ENCODE measurements at places on chromosomes 6 and 20.

GRCh38 chr20:53020834-53021233 is 48.7 kb downstream of the TSHZ2 start:
- no peak for DNase-seq

DNA sequence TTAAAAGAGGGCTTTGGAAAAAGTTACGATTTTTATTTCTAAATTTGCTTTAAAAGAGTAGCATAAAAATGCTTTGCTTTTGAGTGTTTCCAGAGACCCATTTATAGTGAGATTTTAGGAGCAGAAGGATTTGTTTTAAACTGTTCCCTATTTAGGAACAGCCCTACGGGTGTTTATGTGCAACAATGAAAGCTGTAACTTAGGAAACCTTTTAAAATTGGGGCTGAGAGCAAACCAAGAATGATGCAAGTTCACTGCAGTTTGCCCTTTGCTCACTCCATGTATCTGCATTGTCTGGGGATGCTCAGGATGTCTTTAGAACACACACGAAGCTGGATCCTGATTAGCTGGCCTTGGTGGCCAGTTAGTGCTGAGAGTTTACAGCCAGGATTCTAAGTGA is 40.9 kb downstream of the GHRH start:
- DNase-seq: no peak

DNA sequence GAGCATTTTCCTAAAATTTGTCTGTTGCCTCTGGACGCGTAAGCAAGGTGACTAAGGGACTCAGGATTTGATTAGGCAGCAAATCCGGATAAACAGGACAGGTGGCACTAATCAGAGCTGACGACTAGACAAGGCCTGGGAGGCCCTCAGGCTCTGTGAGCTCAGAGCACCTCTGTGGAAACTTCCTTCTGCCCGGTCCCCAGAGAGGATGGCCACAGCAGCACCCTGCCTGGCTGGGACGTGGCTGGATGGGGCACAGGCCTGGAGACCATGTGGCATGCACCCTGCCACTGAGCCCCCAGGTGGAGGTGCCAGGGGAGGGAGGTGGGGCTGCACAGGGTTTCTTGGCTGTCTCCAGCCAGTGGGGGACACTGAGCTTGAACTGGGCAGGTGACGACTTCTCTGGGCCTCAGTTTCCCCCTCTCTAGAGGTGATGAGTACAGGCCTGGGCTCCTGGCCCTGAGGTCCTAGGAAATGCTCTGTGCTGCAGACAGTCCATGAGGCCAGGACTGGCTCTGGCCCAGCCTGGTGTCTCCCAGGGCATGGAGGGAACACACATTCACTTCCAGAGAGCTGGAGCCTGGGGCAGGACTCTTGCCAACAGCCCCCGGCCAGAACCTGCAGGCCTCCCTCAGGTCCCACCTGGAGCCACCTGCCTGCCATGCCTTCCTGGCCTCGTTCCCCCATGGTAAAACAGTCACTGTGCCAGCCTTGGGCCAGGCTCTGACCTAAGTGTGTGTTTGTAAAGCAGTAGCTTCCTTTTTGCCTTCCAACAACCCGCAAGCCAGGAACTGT is 39.6 kb upstream of the STX16 start:
- no peak for DNase-seq

- DNase-seq: no peak
Observed at GRCh38 chr20:57693670-57694329, 16.0 kb downstream of the PMEPA1 start.

GRCh38 chr6:162852840-162853577 is 125.2 kb downstream of the PACRG start:
- DNase-seq: no peak

DNA sequence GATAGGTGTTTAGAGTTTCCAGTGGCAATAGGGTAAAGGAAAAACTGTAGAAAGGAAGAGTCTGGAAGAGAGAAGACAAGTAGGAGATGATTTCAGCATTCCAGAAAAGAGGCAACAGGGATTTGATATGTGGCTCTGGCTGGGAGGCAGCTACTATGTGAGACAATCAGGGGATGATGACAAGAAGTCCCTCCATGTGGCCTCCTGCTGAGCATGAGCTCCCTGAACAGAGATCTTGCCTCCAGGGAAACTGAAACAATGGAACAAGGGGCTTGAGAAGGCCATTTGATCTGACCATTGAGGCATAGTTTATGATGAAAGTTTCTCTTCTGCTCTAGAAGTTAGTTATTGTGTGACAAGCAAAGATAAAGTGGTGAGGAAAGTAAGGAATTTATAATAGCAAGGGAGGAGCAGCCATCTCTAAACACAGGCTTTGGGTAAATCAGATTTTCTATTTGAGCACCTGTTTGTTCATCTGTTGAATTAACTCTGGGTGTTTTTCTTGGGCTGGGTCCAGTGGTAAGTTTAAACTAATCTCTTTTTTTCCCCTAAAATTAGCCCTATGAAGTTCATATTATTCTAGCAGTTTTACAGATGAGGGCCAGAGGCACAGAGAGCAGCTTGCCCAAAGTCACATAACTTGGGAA is 3.0 kb upstream of the GPX5 start:
- DNase-seq: no peak

- no peak for DNase-seq
Observed at GRCh38 chr6:45021676-45022075, 306.5 kb upstream of the RUNX2 start.

GRCh38 chr6:2433711-2434110 is 188.3 kb upstream of the GMDS start:
- no peak for DNase-seq

- DNase-seq: no peak
Observed at GRCh38 chr6:144093658-144094057, 1.7 kb downstream of the SF3B5 start.

- DNase-seq: no peak
Observed at GRCh38 chr6:155274533-155274932, 10.7 kb downstream of the CLDN20 start.

GRCh38 chr20:17938871-17939619 is 29.5 kb downstream of the SNX5 start:
- no peak for DNase-seq

DNA sequence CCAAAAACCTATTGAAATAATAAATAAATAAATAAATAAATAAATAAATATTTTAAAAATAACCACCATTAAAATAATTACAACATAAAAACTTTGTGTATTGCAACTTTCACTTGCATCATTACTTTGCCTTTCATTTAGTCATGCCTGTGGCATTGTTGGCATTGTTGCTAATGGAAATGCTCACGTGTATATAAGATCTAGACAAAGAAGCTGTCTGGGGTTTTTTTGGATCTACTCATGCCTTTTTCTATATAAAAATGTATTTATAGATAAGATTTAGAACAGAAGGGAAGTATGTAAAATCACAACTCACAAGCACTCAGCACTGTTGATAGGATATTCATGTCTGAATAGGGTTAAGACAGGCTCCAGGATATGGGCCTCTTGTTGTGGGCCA is 27.9 kb downstream of the GFRA4 start:
- no peak for DNase-seq

DNA sequence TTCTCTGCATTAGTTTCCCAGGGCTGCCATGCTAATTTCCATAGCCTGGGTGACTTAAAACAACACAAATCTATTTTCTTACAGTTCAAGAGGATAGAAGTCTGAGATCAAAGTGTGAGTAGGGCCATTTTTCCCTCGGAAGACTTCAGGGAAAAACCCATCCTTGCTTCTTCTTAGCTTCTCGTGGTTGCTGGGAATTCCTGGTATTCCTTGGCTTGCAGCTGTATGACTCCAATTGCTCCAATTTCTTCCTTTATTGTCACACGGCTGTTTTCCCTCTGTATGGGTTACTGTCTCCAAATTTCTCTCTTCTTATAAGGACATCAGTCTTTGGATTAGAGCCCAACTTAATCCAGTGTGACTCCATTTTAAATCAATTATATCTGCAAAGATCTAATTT is 128.4 kb upstream of the JAG1 start:
- peak; percentile 5 for DNase-seq

GRCh38 chr20:23205211-23205610 is 119.1 kb upstream of the CD93 start:
- no peak for DNase-seq

DNA sequence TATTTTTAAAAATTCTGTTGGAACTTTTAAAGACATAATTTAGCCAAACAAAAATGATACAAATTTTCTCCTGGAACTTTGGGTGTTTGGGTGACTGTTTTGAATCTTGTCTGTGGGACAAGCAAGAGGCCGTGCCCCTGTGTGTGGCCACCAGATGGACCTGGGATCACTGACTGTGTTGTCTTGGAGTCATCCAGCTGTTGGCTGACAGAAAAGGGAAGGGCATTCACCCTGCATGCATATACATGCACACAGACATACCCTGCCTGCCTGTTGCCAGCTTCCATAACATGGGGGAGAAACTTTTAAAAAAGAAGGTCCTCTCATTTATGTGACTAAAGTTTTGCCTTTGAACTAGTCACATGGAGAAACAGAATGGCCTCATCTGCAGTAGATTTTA is 72.7 kb downstream of the BLOC1S5 start:
- DNase-seq: no peak

DNA sequence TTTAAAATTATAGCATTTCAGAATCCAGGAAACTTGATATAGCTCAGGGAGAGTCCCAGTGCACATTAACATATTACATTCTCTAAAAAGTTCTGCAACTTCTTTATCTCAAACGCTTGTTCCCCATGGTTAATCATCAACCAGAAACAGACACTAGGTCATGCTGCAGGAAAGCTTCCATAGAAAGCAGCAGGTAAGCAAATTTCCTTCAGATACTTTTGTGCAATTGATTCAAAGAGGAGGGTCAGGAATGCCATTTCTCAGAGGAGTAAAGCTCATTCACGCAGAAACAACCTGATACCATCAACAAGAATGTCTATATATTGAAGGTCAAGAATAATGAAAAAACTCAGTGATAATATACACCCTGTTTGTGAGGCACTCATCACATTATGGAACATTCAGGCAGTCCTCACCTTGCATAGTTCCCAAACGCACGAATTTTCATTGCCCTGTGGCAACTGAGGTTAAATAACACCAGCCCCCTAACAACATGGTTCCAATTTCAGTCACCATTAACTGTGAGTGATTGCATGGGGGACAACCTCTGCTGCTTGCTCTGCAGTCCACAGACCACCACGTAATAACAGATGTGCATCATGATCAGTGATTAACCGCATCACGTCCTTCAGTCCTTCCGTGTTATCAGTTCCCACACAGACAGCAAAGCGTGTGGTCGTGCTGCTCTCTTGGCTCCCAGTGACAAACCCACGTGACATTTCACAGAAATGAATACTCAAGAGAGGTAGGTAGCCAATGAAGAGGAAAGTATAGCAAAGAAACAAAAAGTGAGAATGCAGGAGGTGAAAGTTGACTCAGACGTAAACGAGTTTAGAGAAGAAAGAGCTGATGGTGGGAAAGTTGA is 95.7 kb downstream of the LY86 start:
- DNase-seq: no peak

GRCh38 chr6:156598071-156598854 is 178.9 kb upstream of the ARID1B start:
- DNase-seq: no peak

DNA sequence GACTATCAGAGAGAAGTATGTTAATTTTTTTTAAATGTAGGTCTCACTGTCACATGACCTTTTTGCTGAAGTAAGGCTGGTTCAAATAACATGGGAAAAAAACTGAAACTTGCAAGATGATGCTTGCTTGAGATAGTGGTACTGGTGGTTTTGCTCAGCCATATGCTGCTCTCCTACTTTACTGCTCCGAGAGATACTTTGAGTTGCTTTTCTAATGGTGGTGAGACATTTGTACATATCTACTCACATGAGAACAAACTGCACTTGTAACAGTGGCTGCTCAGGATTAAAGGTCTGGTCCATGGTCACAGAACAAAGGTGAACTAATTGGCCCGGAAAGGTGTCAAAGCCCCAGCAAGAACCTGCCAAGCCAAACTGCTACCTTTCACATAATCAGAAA is 106.2 kb upstream of the BEND3 start:
- DNase-seq: no peak

GRCh38 chr20:8254911-8255582 is 123.0 kb downstream of the PLCB1 start:
- no peak for DNase-seq

- peak; percentile 78 for DNase-seq
Observed at GRCh38 chr20:50646483-50646996, 44.8 kb downstream of the RIPOR3 start.

DNA sequence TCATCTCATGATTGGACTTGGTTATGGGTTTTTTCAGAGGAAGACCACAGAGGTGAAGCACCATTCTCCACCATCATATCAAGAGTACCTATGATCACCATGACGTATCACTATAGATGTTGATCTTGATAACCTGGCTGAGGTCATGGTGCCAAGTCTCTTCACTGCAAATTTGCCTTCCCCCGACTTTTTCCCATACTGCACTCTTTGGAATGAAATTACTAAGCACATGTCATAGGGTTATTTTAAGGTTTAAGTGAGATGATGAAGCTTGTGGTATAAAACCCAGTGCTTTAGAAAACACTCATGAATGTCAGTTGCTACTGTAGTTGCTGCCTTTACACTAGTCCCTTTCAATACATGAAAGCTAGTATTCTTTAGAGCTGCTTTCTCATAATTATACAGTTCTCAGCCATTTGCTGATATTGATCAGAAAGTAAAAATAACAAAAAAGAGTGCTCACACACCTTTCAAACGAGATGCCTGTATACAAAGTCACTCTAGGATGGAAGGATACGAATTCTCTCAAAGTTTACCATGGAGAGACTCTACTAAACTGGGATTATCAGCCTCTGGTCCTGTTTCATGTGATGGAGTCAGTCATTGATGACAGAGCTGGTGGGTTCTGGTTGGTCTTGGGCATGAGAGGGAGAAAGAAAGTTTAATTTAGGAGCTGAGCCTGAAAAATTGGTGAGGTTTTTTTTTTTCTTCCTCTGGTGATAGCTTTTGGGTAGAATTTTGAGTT is 228.1 kb downstream of the PRL start:
- no peak for DNase-seq

DNA sequence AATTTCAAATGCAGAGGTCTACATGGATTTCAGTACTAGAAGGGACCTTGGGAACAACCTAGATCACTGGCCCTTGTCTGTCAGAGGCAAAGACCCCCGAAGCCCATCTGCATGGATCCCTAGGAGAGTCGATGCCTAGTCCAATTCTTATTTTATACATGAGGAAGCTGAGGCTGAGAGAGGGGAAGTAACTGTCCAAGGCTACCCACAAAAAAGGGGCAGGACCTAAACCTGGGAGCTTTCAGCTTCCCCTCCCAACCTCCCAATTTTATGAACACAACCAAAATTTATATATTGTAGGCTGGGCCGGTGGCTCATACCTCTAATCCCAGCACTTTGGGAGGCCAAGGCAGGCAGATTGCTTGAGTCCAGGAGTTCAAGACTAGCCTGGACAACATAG is 73.2 kb downstream of the TRERF1 start:
- DNase-seq: no peak

- DNase-seq: no peak
Observed at GRCh38 chr6:9408402-9409117, 973.2 kb upstream of the SLC35B3 start.

DNA sequence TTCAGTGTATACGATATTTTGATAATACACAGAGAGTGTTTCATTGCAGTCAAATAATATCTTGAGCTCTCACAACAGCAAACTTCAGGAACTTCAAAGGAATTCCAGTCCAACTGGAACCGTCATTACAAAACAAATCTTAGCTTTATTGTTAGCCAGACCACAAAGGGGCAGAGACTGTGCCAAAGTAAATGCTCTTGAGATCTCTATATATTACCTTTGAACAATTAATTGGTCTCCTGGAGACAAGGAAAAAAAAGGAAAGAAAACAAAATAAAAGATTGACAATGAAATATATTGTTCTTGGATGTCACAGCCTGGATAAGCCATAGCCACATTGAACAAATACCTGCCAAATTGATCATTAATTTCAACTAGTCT is 70.0 kb downstream of the FOXC1 start:
- DNase-seq: no peak

- no peak for DNase-seq
Observed at GRCh38 chr20:19428324-19428723, 215.9 kb downstream of the SLC24A3 start.

GRCh38 chr6:92684386-92684785 is 735.0 kb downstream of the EPHA7 start:
- DNase-seq: peak; percentile 2
